ENCODE measurements at places on chromosomes 7 and 10.

DNA sequence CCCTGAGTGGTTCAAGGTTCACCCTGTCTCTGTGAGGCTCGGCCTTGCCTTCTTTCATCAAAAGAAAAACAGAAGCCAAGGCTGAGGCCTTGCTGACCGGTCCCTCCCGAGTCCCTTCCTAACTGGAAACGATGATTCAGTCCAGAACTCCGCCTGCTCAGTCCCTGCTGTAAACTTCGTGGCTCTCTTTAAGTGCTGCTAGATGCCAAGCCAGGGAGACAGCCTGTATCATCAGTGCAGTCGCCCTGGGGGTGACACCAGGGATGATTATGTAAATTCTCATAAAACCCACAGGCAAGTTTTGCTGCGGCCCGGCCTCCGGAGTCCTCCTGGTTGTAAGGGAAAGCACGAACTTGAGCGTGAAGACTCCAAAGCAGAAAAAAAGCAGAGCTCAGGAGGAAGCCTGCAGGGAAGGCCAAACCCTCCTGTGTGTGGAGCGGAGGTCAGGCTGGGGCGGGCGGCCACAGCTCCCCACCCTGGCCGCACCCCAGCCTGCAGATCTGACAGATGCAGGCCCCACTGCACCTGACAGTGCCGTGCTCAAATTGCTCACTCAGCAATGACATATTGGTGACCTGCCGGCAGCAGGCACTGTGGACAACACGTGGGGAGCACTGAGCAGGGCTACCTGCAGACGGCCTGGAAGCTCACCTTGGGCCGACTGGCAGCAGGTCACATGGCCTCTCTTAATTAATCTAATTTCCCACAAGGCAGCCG is 123.4 kb downstream of the DYNC2I1 start:
- no peak for DNase-seq

- DNase-seq, result no peak
Measured at GRCh38 chr7:104264285-104264684, 56.5 kb upstream of the ORC5 start.

DNA sequence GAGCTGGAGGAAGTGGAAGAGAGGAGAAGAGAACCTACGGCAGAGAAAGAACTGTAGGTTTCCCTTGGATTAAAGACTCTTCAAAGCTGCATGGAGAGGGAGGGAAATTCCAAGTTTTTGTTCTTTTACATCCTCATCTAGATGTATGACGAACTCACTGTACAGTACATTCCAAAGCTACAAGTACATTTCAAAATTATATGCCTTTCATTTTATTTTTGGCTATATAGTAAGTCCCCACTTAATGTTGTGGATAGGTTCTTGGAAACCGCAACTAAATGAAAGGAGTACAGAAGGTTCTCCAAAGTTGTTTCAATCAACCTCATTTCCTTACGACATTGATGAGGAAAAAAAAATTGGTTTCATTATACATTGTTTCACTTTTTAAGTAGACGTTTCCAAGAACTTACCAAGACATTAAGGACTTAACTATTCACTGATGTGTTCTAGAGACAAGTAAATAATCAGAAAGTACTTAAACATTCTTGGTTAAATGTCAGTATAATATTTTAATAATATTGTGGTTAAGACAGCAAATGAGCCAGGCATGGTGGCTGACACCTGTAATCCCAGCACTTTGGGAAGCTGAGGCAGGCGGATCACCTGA is 16.1 kb upstream of the JMJD1C start:
- no peak for DNase-seq

- DNase-seq, result no peak
Measured at GRCh38 chr10:31584098-31584631, 265.1 kb downstream of the ZEB1 start.

DNA sequence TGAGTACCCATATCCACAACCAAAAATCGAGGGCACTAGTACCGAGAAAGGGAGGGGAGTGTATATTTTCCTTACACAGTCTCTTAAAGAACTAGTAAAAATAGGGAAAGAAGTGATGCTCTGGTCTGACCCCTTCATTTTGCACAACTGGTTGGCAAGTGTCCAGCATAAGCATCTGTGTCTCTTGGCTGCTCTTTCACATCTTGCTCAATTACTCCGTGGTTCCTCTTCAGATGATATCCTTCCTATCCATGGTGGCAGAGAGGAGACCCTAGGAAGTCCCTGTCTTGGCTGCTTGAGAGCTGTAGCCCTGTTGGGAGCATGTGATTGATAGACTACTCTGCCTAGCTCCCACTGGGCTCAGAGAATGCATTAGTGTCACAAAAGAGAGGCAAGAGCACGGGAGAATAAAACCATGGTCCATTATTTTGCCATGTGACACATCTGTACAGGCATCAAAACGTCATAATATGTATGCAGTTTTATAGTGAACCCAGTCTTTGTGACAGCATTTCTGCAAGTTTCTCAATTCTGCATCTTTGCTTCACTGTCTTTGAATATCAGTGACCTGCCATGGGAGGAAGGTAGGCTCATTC is 111.8 kb upstream of the ANKRD1 start:
- DNase-seq, result no peak

- DNase-seq, result no peak
Measured at GRCh38 chr7:38187794-38188440, 9.9 kb downstream of the STARD3NL start.

DNA sequence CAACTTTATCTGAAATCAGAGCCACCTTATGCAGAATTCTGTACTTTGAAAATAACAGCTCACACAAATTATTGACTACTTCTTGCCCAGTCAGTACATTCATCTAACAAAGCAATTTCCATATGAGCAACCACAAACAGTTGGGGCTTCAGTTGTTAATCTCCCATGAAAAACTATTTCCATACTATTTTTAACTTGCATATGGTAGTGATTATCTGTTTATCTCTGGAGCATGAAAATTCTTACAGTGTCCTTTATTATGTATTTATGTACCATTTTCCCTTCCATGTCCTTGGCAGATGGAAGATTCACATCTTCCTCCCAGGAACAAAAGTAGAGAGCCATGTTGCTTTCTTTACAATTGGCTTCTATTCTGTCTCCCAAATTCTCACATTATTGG is 285.7 kb downstream of the CRPPA start:
- DNase-seq, result no peak

- DNase-seq, result no peak
Measured at GRCh38 chr10:67978749-67979148, 94.3 kb downstream of the SIRT1 start.

DNA sequence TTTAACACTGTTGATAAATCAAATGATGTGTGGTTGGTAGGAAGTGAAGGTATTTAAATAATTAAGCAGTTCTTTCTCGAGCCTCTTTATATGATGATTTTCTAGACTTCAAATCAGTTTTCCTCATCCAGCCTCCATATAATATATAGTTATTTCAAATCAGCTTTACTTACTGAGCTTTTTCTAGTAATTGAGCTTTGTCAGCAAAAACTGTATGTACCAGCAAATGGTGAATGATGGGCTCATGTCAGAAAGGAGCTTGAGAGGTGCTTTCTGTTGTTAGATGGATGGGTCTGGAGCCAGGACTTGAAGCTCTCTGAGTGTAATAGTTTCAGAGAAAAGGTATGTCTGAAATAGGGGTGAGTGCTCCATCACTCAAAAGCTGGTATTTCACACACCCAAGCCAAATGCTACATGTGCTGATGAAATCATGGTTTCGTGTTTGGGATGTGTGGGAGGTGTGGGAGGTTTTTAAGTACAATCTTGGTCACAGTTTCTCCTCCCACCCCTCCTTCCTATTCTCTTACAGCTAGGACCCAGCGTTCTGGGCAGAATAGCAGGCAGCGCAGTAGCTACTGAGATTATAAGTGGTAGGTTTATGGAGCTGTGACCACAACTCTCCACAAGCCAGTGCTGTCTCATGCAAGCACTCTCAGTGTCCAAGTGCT is 55.8 kb downstream of the LRMDA start:
- DNase-seq, result no peak

- DNase-seq, result no peak
Measured at GRCh38 chr7:142583446-142583845, 165.8 kb upstream of the PRSS1 start.

DNA sequence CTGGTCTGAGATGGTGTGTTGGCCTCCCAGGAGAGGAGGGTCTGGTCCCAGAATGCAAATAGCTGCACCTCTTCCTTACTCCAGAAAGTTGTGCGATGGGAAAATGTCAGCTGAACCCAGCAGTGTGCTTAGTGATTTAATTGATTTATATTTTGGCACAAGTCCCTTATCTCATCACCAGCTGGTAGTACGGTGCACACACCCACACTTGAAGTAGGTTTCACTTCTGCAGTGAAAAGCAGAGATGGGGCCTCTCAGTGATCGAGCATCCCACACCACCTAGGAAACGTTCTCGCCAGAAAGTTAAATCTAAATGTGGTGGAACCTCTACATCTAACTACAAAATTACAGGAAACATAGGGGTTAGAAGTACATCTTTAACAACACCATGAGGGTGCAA is 80.4 kb downstream of the UBE3C start:
- DNase-seq, result no peak

- DNase-seq, result no peak
Measured at GRCh38 chr10:133162178-133162909, 2.3 kb downstream of the KNDC1 start.
